ENCODE measurements at places on chromosomes 12 and 14.

DNA sequence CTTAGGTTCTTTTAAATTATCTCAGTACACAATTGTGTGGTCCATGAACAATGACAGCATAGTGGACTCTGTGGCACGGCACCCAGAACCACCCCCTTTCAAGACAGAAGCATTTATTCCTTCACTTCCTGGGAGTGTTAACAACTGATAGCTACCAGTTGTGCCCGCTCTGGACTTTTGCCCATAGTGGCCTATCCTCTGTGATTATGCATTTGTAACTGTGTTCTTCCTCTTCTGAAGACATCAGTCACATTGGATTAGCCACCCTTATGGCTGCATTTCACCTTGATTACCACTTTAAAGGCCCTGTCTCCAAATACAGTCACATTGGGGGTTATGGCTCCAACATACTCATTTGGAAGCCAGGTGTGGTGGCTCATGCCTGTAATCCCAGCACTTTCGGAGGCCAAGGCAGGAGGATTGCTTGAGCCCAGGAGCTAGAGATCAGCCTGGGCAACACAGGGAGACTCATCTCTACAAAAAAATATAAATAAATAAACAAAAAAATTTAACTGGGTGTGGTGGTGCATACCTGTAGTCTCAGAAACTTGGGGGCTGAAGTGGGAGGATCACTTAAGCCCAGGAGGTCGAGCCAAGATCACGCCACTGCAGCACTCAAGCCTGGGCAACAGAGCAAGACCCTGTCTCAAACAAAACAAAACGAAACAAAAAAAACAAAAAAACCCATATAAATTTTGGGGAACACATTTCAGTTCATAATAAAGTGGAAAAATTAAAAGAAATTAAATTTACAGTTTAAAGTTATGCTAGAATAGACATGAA, 27.6 kb upstream of the PHC1 start:
- DNase-seq, result no peak

DNA sequence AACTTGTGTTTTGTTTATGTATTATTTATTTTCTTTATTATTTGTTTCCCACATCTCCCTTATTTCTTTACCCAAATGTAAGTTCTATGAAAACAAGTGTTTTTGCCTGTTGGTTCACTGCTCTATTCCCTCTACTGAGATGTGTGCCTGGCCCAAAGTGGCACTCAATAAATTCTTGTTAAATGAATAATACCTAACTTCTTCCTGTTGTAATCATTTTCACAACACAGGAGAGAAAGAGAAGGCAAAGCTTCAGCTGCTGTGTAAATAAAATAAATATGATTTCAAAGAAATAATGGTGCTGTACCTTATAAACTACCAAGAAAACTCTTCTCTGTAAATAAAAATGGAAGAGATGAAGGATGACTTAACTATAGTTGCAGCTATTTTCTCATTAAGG, 116.2 kb downstream of the TRHDE start:
- no peak for DNase-seq

- DNase-seq, result peak; percentile 44
These were observed 2.6 kb downstream of the RTL1 start for GRCh38 chr14:100900837-100901390.

DNA sequence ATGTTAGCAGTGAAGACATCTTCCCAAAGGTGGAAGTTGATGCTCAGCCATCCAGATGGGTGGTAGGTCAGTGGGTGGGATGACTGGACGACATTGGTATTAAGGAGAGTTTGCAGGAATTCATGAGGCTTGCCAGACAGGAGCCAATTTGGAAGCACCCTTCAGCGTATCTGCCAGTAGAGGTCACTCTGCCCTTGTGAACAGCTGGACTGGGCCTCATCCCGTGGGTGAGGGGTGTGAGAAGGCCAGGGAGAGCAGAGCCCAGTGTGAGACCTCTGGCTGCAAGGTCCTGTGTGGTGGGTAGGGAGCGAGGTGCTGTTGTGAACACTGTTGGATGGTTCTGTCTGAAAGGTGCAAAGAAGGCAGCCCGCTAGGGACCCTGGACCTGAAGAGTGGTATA, 37.7 kb downstream of the SLC5A8 start:
- no peak for DNase-seq

All from activated CD8-positive, alpha-beta T cell treated with anti-CD3 and anti-CD28 coated beads for 36 hours (primary cell).